ENCODE measurements at places on chromosomes 13 and 19. TPM values are rescaled to one million over a fixed set of nuclear protein-coding genes. Genes with fewer than 3 reads are reported as not detected.
A peak's percentile ranks its signal among the peaks of the same experiment; 100 is the strongest.

DNA sequence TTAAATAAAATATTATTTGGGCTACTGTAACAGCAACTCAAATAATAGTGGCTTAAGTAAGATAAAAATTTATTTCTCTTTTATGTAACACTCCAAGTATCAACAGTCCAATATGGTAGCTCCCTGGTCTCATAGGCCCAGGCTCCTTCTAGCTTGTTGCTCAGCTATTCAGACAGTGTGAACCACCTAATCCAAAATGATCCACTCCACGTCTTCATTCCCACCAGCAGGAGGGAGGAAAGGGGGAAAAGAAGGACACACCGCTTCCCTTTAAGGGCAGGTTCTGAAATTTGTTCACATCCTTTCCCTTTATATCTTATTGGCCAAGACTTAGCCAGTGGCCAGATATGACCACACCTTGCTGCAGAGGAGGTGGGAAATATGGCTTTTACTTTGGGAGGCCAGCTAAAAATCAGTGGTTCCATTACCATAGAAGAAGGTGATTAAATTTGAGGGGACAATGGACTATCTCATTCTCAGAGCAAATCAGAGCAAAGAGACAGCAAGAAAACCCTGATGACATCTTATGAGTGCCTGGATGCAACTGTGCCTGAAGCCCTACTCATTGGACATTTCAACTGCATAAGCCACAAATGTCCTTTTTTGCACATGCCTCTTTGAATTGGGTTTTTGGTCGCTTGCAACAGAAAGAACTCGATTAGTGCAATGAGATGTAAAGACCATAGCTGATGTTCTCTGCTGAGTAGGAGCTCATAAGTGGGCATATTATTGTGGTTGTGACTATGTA, 7.0 kb upstream of the EPOR start:
- no peak overlapping the region for H3K4me3 ChIP-seq
- no peak overlapping the region for H3K27ac ChIP-seq
- H3K4me1 ChIP-seq: no peaks in the 10 kb centered on the region
- no peak for DNase-seq
- no peaks in the 10 kb centered on the region for H3K27me3 ChIP-seq

DNA sequence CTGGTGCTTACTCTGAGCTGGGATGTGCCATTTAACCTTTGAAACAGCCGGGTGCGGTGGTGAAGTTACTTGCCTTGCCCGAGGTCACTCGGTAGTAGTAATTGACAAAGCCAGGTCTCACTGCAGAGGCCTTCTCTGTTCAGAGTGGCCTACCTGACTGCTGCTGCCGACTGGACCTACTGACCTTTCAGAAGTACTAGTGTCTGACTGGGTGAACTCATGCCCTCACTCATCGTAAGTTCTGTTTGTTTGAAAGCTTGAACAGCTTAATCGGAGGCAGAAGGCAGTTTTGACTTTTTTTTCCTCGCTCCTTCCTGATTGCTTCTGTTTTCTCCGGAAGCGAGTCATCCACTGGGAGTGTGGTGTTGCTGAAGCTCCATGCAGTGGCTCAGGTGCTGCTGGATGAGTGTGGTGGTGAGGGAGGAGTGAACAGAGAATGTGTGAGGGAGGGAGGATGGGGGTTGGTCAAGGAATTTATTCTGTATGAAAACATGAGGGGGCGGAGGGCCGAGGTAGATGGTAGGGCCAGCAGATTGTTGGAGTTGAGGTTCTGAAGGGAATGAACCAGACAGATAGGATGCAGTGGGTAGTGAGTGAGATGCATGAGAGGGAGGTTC, 2.7 kb downstream of the SPINT2 start:
- no peak overlapping the region for H3K4me3 ChIP-seq
- H3K27ac ChIP-seq: peak overlapping the region; percentile 48
- no peak for DNase-seq
- peaks cover 25% of the 10 kb centered on the region for H3K4me1 ChIP-seq

Gene LILRA1
- total RNA-seq: 0.83 TPM

Gene CCNA1
- 6.2 TPM for total RNA-seq

DNA sequence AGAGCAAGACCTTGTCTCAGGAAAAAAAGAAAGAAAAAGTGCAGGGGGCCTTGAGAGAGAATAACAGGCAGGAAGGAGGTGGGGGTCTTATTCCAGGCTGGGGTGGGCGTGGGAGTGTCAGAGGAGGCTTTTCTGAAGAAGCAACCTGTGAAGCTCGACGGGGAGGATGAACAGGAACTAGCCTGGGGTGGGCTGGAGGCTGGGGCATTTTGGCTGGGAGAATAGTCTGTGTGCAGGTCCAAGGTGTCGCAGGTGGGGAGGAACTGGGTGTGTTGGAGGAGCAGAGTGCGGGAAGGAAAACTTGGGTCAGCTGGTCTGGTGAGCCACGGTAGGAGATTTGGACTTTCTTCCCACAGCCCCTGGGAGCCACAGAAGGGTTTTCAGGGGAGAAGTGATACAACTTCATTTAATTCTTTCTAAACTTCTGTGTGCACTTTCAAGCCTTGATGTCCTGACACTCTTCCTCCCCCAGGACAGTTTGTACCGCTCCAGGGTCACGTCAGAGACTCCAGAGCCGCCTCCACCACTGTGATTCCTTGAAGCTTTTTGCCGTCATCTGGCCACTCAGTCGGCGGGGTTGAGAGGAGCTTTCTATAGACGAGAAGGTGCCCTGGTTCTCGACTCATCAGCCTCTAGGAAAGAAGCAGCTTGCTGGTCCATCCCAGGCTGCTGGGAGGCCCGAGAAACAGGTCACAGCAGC, 138.7 kb downstream of the SIPA1L3 start:
- peaks cover 7% of the 10 kb centered on the region for H3K36me3 ChIP-seq
- H3K27ac ChIP-seq: no peak overlapping the region
- no peak overlapping the region for H3K4me3 ChIP-seq
- H3K4me1 ChIP-seq: peaks cover 10% of the 10 kb centered on the region
- no peak for DNase-seq

Gene KLK15
- not detected for total RNA-seq

Gene KLK4
- total RNA-seq: 0.59 TPM
